Hematopoietic multipotent progenitor cell treated with erythropoietin and hydrocortisone succinate and interleukin-3 and kit ligand, for 6 days (in vitro differentiated cells): ENCODE measurements at places on chromosomes 2 and 18.

GRCh38 chr2:59303272-59303671 lies 1062.1 kb upstream of the FANCL start:
- DNase-seq = no peak

GRCh38 chr2:233380995-233381637 lies 26.8 kb downstream of the DGKD start:
- no peak for DNase-seq

DNA sequence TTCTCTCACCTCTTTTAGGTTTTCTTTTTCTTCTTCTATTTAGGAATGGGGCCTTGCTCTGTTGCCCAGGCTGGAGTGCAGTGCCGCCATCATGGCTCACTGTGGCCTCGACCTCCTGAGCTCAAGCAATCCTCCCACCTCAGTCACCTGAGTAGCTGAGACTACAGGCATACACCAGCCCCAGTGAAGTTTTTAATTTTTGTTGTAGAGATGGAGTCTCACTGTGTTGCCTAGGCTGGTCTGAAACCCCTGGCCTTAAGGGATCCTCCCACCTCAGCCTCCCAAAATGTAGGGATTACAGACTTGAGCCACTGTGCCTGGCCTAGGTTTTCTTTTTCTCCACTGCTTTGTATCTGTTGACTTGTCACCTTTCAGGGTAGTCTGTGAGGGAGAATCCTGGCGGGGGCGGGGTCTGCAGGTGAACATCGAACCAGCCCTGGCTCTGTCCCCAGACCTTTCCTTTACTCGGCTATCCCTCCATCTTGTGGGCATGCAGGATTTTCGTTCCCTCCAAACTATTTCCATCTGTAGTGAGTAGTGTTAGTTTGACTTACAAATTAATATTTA lies 21.7 kb downstream of the NCK2 start:
- no peak for DNase-seq

- no peak for DNase-seq
Measured at GRCh38 chr2:236550701-236551465, 18.7 kb upstream of the ACKR3 start.

DNA sequence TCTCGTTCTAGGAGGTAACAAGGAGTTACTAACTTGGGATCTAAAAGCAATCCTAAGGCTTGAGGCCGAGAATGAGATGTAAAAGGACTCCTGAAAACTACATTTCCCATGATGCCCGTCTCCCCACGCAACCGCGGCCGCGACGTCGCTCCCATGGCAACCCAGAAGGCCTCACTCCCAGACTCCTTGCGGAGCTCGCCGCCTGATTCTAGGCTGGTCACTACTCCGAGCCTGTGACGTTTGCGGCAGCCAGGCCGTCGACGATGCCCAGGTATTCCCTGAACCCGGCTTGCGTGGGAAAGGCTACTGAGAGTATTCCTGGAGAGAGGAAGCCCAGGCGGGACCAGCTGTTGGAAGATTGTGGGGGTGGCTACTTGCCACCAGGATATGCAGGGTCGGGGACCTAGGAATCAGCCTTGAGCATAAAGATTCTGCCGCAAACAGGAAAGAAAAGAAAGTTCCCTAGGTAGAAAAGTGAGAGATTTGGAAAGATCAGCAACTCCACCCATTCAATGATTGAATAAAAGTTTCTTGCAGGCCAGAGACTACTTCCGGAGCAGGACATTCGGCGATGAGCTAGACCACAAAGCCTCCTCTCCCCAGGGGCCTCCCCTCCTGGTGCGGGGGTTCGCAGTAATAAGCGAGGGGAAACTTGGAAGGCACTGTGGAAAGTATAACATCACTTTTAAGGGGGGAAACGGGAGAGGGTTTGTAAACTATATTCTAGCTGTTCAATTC lies at the start of gene DYNC2LI1:
TSS of gene DYNC2LI1 (plus strand) at position 164 of the 738 bp plus-strand sequence. CDS start at position 264, 100 bp downstream.
- peak; percentile 93 for DNase-seq

GRCh38 chr18:74248595-74248994 lies 43.2 kb downstream of the CYB5A start:
- no peak for DNase-seq

DNA sequence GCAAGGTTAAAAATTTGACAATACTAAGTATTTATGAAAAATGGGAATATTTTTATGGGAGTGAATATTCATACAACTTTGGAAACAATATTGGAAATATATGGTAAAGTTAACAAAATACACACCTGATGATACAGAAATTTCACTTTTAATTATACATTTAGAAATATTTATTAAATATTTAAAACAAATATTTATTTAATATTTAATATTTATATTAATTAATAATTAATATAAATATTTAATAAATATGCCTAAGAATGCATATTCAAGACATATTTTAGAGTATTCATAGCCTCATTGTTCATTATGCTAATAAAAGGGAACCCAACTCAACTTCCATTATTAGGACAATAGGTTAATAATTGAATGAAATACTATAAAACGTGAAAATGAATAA lies 7.0 kb upstream of the DYNAP start:
- no peak for DNase-seq

DNA sequence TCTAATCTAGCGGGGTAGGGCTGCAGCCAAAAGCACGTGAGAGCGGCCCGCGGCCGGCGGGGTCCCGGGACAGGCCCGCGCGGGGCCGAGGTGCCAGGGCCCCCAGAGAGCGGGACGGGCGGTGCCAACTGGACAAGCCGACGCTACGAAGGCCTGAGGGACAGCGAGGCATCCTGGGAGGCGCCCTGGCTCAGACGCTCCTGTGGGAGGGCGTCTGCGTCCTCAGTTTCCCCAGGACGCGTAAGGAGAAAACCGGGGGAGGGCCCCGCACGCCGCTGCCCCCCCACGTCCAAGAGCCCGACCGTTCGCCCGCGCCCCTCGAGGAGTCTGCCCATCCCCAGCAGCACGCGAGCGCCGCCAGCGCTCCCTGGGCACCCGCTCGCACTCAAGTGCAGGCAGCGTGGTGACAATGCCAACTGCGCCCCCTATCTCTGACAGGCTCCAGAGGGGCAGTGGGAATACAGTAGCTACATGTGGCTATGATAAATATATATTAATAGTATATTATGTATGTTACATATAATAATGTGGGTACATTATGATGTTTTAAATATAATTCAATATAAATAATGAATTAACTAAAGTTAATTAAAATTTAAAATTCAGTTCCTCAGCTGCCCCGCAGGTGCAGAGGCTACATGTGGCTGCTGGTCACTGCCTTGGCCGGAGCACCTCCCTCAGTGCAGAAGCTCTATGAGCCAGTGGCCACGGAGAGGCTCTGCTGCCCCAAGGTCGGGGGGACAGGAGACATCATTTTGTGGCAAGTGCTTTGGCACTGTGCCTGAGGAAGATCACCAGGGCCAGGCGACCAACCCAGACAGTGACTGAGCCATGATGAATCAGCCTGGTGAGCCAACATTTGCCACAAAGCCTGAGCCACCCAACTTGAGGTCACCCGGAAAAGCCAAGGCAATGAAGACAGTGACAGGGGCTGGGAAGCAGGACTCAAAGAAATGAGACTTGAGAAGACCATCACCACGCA lies 5.5 kb upstream of the SFT2D3 start:
- peak; percentile 72 for DNase-seq

- peak; percentile 38 for DNase-seq
Measured at GRCh38 chr2:128531856-128532255, 213.2 kb upstream of the HS6ST1 start.

DNA sequence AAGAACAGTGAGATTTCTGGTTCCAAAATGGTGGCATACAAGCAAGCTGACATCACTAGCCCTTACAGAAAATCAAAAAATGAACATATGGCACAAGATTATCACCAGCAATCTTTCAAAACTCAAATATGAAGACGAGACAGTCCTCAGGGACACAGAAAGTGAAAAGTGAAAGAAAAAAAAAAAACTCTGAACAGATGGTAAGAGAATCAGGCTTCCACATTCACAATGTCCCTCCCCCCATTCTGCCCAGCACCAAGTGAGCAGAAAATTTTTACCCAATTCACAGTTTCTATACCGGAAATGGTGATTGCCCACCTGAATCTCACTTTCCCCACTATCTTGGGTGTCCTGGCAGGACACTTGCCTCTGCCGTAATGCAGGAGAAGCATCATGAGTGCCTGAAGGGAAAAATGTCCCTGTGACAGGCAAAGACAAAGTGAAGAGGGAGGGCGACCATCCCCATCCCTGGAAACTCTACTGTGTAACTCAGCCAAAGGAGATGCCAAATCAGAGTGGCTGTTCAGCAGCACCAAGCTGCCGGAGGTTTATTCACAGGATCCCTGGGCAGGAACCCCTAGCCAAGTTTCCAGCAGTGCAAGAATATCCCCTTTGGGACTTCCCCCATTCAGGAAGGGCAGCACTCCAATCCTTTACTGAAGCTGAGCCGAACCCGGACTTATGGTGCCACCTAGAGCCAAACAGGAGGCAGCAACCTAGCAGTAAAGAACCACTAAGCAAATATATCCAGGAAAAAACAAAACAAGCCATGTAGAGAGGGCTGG lies 312.2 kb downstream of the LRATD1 start:
- peak; percentile 40 for DNase-seq

- no peak for DNase-seq
Measured at GRCh38 chr2:216932113-216932862, 72.4 kb upstream of the TNP1 start.

DNA sequence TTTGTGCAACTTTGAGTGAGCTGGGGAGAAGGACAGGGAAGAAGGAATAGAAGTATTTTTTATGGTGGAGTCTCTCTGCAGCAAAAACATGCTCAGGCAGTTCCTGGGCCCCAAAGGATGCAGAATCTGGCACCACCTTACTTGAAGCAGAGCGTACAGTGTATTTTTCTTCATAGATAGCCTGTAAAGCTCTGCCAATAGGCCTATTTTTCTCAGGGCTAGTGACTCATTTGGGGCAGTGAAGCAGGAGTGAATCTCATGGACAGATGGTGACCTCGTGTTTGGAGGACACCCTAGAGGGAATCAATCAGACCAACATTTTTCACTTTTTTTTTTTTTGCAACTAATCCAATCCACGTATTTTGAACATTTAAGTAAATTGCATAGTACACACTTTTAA lies 268.1 kb upstream of the CXCR4 start:
- DNase-seq = no peak

DNA sequence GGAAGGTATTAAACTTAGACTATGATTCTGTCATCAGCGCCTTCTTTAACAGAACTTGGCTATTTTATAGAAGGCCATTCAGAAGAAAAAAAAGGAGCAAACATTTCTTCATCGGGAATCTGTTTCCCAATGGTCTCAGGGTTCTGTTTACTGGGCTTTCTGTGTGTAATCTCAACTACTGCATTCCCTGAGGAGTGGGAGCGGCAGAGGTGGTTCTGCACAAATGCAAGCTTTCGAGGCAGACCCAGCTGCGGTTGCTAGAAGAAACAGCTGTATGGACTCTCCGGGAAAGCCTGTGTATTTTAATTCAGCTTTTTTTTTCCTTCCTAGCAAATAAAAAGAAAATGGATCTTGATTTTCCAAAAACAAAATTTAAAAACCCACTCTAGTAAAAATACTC lies 250.7 kb downstream of the NAPG start:
- no peak for DNase-seq

DNA sequence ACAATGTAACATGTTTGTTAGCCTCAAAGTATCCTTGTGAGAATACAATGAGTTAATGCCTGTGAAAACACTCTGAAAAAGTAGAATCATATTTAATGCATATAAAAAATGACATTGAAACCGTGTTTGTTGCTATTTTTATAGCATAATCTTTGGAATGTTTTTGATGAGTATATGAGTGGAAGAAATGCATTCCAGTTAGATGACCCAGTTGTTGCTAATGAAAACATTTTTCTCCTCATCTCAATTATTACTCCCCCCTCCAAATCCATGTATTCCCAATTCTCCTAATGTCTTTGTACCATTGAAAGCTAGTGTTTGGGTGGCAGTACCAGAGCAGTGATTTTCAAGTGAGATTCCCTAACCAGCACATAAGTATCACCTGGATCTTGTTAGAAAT lies 67.1 kb upstream of the DSEL start:
- DNase-seq = no peak

DNA sequence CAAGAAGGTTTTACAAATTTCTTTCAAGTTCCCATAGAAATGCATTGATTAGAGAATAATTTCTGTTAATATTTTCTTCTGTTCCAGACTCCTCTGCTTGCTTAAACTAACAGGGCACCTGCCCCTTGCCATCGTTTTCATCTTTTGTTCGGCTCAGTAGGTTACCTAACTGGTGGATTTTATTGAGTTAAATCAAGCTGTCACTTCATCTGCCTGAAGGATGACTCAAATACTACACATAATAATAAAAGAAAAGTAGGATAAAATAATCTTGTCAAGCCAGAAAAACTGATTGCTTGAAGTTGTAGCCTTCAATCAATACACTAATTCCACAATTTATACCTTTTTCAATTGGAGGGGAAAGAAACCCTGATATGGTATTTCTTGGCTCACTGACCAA lies 234.0 kb downstream of the NR4A2 start:
- no peak for DNase-seq

GRCh38 chr2:113963965-113964364 lies 74.1 kb downstream of the ACTR3 start:
- no peak for DNase-seq

GRCh38 chr2:204407204-204408014 lies 137.9 kb upstream of the PARD3B start:
- peak; percentile 1 for DNase-seq

DNA sequence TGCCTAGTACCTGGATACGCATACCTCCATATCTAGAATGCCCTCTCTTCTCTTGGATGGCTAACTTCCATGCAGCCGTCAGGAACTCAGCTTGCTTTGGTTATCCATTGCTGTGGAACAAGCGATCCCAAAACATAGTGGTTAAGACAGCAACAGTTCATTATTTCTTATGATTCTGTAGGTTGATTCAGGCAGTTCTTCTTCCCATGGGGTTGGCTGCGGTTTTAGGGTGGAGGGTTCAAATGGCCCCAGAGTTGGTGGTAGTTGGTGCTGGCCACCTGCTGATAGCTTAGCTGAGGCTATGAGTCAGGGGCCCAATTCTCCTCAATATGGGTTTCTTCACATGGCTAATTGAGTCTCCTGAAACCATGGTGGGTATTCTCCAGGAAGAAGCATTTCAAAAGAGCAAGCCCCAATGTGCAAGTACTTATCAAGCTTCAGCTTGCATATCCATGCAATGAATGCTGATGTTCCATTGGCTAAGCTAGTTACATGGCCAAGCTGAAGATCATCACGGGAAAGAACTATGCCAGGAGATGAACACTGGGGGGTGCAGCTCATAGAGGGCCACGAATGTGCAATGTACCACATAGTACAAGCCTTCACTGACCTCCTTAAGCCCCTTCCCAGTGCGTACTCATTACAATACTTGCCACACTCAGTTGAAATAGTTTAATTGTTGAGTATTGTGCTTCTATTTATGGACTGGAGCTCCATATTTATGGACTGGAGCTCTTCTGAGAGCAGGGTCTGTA lies 10.0 kb upstream of the RHOB start:
- peak; percentile 38 for DNase-seq

- no peak for DNase-seq
Measured at GRCh38 chr2:238974081-238974480, 126.2 kb downstream of the TWIST2 start.

DNA sequence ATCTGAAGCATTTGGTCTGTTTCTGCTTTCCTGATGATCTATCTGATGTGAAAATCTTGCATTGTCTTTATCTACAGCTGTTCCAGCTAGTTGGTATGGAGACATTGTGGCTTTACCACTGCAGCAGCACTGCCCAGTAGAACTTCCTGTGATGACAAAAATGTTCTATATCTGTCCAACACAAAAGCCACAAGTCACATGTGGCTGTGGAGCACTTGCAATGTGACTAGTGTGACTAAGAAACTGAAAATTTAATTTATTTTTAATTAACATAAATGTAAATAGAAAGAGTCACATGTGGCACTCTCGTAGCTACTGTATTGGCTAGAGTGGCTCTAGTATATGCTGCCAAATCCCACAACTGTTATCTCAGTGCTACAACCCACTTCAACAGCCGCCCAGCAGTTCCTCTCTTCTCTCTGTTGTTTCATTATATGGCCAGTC lies 425.7 kb downstream of the SETBP1 start:
- peak; percentile 88 for DNase-seq
